ENCODE measurements at places on chromosomes 7 and 10.

DNA sequence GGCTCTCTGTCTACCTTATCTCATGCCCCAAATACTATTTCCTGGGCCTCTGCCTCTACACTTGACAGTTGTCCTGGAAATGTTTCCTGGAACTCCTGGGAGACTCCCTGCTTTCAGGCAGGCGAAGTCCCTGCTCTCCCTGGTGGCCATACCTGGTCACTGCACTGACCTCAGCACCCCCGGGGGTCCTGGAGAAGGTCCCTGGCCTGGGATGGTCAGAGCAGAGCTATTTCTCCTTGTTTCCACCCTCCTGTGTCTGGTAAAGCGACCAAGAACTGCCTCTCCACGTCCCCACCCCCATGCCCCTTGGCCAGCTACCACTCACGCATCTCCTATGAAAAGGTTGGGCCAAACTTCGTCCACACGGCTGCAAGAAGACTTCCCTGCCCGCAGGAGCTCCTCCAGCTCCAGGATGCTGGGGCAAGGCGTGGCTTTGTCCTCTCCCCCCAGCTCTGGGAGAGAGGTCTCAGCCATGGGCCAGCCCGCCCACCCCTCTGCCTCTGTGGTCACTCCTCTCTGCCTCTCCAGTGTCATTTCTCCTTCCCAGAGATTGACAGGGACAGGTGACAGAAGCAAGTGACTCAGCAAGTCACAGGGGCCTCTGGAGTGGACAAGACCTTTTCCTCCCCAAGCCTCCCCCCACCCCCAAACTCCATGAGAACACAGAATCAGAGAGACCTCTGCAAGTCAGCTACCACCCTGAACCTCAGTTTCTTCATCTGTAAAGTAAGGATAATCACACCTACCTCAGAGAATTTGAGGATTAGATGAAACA is 2.6 kb upstream of the SAMD8 start:
- no peak for DNase-seq

- no peak for DNase-seq
These were observed 161.2 kb downstream of the LRRTM3 start for GRCh38 chr10:67087135-67087425.

DNA sequence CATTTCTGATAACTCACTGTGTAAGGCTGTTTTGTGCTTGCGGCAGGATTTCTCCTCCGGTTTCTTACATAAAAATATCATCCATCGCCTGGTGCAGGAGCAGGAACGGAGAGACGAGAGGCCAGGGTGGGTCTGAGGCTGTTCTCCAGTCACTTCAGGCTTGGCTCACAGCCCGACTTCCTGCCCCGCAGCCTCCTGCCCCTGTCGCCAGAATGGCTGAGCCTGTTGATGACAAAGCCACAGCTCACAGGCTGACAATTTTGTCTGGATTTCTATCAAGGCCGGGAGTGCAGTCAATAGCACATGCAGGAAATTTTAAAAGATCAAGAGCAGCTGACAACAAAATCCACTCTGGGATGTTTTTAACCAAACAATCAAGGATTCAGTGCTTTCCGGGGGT is 229.7 kb upstream of the ZNF32 start:
- DNase-seq: no peak

DNA sequence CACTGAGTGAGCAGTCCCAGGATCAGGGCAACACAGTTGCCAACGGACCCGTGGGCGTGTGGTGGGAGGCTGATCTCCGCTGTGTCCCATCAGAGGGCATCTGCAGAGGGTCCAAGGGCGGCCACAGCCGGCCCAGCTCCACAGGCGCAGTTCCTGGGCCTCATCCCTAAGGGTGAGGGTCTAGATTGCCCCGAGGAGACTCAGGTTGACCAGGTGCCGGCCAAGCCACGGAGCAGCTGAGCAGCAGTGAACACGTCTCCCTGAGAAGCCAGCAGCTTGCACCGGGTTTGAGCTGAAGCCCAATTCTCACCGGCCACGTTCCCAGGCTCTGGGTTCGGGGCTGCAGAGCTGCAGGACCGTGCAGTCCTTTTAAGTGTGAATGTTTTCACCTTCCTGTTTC is 58.8 kb upstream of the ADGRA1 start:
- no peak for DNase-seq

DNA sequence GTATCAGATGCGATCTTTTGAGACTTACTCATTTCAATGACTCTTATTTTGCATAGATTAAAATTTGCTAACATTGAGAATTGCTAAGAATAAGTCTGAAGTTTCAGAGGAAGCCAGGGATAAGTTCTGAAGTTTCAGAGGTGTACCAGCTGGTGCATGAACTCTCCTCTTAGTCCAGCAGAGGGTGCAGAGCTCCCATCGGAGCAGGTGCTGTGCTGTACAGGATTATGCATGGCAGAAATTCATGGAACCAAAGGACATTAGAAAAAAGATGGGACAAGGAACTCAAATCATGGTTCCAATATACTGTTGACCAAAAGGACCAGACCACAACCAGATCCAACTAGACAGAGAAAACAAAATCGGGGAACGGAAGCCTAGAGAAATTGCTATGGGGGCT is 41.9 kb downstream of the MGAM2 start:
- DNase-seq: no peak

All from CD4-positive, alpha-beta T cell treated with Interleukin-17A for 4 hours (primary cell).